Posterior cingulate gyrus (tissue), 11 donors: ENCODE measurements at places on chromosomes 3 and 15.

GRCh38 chr15:62658498-62658897 is 384.0 kb upstream of the TPM1 start:
- no peak for DNase-seq

- no peak for DNase-seq
Observed at GRCh38 chr15:42558739-42559138, 10.1 kb downstream of the HAUS2 start.

DNA sequence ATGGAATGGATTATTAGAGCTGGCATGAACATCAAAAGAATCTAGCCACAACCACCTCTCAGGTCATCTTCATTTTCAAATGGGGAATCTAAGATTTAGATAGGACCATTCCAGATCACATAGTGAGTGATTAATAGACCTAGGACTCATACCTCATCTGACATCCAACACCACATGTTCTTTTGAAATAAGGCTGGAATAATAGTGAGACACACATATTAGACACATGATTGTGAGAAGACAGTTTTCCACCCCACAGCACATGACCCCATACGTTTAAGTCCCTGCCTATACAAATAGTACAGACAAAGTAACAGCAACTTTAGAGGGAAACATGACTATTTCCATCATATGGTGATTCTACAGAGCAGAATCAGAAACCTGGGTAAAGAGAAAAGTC is 344.7 kb upstream of the TPRG1 start:
- DNase-seq = no peak

DNA sequence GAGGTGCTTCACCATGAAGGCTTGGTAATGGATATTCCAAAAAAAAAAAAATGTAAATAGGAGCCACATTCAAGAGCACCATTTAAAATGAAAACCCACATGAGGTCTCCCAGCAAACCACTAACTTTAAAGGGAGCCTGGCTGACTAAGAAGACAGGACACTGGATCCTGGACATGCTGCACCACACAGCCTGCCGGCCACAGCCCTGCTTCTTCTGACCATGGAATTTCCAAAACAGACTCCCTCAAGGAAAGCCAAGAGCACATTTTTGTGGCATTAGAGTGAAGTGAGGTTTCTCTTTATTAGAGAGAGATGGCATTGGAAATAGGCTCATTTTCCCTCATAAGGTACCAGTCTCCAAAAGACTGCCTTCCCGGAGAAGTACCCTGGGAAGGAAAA is 113.9 kb downstream of the RORA start:
- no peak for DNase-seq

GRCh38 chr3:163753033-163753432 is 1325.3 kb downstream of the SI start:
- DNase-seq = no peak

- peak; percentile 70 for DNase-seq
Observed at GRCh38 chr15:59349680-59350420, 22.8 kb downstream of the MYO1E start.

DNA sequence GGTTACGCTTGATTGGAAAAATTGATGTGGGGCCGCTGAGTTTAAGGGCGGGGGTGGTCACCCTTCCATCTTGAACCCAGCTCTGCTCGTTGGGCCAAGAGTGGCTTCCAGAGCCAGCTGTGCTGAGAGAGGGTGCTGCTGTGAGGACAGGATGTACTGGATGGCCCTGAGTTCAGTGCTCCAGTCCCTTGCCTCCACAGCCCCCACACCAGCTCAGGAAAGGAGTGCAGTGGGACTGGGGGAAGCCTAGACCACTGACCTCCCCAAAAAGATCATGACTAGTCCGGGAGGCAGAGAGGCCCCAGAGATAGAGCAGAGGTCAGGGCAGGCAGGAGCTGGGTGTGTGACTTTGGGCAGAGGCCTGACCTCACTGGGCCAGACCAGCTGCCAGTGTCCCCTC is 4.0 kb upstream of the PTH1R start:
- no peak for DNase-seq
